Activated CD4-positive, alpha-beta memory T cell treated with anti-CD3 and anti-CD28 coated beads, Interleukin-2, amount 10 ng/mL, durations not matched to agents 7 days and 5 days (primary cell): ENCODE measurements at places on chromosomes 13 and 19. TPM values are rescaled to one million over a fixed set of nuclear protein-coding genes. Genes with fewer than 3 reads are reported as not detected.

GRCh38 chr19:41218615-41219507 lies at the start of gene AXL:
Gene AXL (plus strand): TSS chr19:41219223. CDS start chr19:41219393, 170 bp downstream.
- no peak within 1 kb of the TSS for H3K27ac ChIP-seq
- H3K27me3 ChIP-seq: peaks cover 35% of the 10 kb centered on the region
- peaks cover 4% of the 10 kb centered on the region for H3K4me1 ChIP-seq
- no peaks in the 10 kb centered on the region for H3K36me3 ChIP-seq
- DNase-seq: no peak
- H3K4me3 ChIP-seq: no peak within 1 kb of the TSS

- no peak for DNase-seq
- no peaks in the 10 kb centered on the region for H3K4me1 ChIP-seq
- no peaks in the 10 kb centered on the region for H3K36me3 ChIP-seq
- H3K27me3 ChIP-seq: no peaks in the 10 kb centered on the region
- H3K27ac ChIP-seq: no peak overlapping the region
These were observed 258.5 kb downstream of the FGF9 start for GRCh38 chr13:21929400-21929799.

The ZNF555 gene
- 2.9 TPM for total RNA-seq

DNA sequence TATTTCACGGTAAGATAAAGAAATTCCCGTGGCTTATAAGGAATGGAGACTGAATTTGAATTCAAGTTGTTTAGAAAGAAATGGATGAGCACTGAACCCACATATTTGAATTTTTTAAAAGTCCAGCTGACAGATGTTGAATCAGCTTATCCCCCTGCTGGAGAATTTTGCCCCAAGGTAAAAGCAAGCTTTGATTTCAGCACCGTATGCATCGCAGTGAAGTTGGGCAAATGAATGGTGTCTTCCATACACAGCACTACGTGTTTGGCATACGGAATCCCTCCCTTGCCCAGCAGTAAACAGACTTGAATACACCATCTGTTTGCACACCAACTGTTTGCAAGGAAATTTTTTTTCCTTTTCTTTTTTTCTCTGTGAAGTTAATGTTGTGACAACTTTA lies 77.5 kb upstream of the PEG3 start:
- DNase-seq: no peak
- H3K4me1 ChIP-seq: no peaks in the 10 kb centered on the region
- H3K27me3 ChIP-seq: no peaks in the 10 kb centered on the region

The BCAM gene
- total RNA-seq: not detected
